ENCODE measurements at places on chromosomes 1 and 21. TPM values are rescaled to one million over a fixed set of nuclear protein-coding genes. Genes with fewer than 3 reads are reported as not detected.
A peak's percentile ranks its signal among the peaks of the same experiment; 100 is the strongest.

Gene CYP4A22
- total RNA-seq: not detected

- no peak for DNase-seq
Observed at GRCh38 chr1:156080241-156080862, 1.9 kb downstream of the MEX3A start.

- DNase-seq: peak; percentile 68
Observed at GRCh38 chr1:16012590-16013219, 5.1 kb downstream of the HSPB7 start.

GRCh38 chr1:1399872-1400575 lies 889 bp upstream of the CCNL2 start:
- DNase-seq: peak; percentile 42

DNA sequence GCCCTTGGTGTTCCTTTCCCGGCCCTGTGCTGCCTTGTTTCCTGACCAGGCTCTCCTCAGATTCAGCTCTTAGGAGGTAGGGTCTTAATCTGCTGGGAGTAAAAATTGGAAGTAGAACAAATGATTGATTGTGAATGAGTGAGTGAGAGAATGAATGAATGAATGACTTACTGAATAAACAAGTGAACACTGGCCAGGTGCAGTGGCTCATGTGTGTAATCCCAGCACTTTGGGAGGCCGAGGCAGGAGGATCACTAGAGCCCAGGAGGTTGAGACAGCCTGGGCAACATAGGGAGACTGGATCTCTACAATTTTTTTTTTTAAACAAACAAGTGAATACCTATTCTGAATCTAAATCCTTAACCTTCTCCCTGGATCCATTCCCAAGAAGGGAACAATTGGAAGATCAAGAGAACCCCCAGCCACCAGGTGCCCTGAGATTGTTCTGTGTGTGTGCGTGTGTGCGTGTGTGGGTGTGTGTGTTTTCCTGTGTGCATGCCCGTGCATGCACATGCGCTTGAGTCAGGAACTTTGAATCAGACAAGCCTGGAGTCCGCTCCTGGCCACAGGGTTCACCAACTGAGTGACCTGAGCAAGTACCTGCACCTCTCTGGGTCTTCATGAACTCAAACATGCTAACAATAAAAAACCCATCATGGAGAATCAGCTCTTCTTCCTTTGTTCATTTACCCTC lies 24.3 kb upstream of the CITED4 start:
- no peak for DNase-seq

Gene CDK18
- 0.80 TPM for total RNA-seq

Gene PRR9
- not detected for total RNA-seq

Gene SLAMF7
- total RNA-seq: 0.91 TPM

- DNase-seq: no peak
Observed at GRCh38 chr1:117544509-117545109, 61.2 kb upstream of the TENT5C start.

Gene FAM177B
- not detected for total RNA-seq

- no peak for DNase-seq
Observed at GRCh38 chr1:158607296-158607695, 2.2 kb downstream of the OR10Z1 start.

Gene MNDA
- total RNA-seq: not detected

Gene DYNLT5
- total RNA-seq: not detected

Gene TSSK3
- total RNA-seq: 1.9 TPM

- DNase-seq: peak; percentile 78
Observed at GRCh38 chr1:15418806-15419515, 9.3 kb downstream of the EFHD2 start.

- DNase-seq: no peak
Observed at GRCh38 chr1:220791956-220792355, 5.2 kb downstream of the MTARC1 start.

GRCh38 chr21:36847189-36847588 lies 119.3 kb downstream of the HLCS start:
- peak; percentile 68 for DNase-seq

- DNase-seq: no peak
Observed at GRCh38 chr1:211484755-211485479, 7.0 kb downstream of the RD3 start.

DNA sequence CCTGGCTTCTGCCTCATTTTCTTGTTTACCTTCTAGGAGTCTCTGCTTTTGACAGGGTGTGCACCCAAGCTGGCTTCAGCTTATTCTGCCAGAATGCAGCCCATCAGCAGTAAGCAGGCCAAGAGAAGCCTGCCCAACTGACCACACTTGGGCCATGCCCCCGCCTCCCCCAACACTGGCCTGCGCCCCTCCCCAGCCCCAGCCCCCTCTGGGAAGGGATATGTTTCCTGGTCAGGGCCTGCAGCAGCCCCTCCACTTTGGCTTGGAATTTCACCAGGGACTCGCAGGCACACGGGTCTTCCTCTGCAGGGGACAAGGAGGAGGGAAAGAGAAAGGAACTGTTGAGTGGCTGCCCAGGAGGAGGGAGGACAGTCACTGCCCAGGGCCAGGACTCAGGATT lies 9.4 kb downstream of the MATN1 start:
- DNase-seq: no peak

DNA sequence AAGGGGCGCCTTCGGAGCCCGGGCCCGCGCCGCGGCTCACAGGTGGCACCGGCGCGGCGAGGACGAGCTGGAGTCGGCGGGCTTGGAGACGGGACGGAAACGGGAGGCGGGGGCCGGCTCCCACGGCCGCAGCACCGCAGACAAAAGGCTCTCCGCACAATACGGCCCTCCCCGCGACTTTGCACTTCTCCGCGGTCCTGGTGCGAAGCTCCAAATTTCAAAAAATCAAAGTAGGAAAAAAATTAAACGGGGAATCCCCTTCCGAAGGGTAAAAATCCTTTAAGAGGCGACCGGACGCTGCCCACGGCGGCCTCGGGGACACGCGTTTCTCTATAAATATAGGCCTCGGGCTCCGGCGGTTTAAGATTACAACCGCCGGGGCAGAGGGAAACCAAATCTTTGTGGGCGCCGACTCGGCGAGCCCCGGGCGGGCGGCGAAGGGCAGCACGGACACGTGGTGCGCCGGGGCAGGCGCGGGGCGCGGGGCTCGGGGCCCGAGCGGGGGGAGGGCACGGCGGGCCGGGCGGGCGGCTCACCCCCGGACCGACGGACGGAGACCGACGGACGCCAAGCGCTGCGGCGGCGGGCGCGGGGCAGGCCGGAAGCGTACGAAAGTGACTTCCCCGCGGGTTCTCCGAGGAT lies 453 bp downstream of the PABPC4 start:
- DNase-seq: peak; percentile 41

- DNase-seq: peak; percentile 14
Observed at GRCh38 chr1:181676269-181676668, 193.0 kb downstream of the CACNA1E start.

Gene KRTAP11-1
- not detected for total RNA-seq
